ENCODE measurements at places on chromosomes 6 and 20.

DNA sequence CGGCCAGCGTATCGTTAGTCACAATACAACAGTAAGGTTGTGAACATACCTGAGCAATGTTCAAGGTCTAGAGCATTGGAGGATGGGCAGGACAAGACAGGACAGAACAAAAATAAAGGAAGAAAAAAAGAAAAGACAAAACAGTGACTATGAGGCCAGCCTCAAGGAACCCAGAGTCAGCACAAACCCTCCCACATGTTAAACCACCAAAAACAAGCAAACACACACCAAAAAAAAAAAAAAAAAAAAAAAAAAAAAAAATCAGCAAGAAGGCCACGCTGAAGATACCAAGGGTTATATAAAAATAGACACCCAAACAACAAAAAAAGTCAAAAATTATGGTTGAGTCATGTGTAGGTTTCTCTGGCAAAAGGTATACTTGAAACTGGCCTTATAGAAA, 12.8 kb downstream of the MED23 start:
- H3K4me3 ChIP-seq = no peak overlapping the region
- no peak for DNase-seq

GRCh38 chr20:10643560-10643873, 30.3 kb downstream of the JAG1 start:
- H3K27ac ChIP-seq = no peak overlapping the region
- H3K27me3 ChIP-seq = no peaks in the 10 kb centered on the region
- DNase-seq = no peak
- H3K4me1 ChIP-seq = peaks cover 9% of the 10 kb centered on the region
- H3K4me3 ChIP-seq = no peak overlapping the region

- H3K4me3 ChIP-seq = no peak overlapping the region
- no peaks in the 10 kb centered on the region for H3K4me1 ChIP-seq
- no peak for DNase-seq
- no peaks in the 10 kb centered on the region for H3K36me3 ChIP-seq
- H3K27me3 ChIP-seq = no peaks in the 10 kb centered on the region
- no peak overlapping the region for H3K27ac ChIP-seq
Observed at GRCh38 chr6:115811541-115811940, 249.2 kb downstream of the FRK start.

DNA sequence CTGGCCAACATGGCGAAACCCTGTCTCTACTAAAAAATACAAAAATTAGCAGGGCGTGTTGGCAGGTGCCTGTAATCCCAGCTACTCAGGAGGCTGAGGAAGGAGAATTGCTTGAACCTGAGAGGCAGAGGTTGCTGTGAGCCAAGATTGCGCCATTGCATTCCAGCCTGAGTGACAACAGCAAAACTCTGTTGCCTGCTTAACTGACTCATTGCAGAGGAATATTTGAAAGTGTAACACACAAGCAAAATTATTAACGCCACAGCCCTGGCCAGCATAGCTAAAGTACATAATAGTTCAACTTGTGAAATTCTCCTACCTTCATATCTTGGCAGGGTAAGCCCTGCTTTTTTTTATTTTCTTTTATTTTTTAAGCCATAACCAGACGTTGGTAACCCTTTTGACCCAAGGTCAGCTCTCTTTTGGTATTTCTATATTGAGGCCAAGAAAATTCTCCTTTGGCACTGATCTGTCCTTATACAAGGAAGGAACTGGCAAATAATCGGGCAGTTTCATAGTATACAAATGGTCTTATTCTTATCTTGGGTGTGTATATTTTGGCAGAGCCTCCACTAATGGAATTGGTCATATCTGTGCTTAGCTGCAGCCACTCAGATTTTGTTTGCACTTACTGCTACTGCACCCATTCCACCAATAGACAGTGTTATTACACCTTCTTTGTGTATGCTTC, 4.0 kb upstream of the ADGRF5 start:
- H3K27me3 ChIP-seq = no peaks in the 10 kb centered on the region
- no peaks in the 10 kb centered on the region for H3K36me3 ChIP-seq
- no peak for DNase-seq
- no peaks in the 10 kb centered on the region for H3K4me1 ChIP-seq
- H3K4me3 ChIP-seq = no peak overlapping the region

GRCh38 chr20:9411833-9412232, 102.6 kb upstream of the LAMP5 start:
- H3K4me3 ChIP-seq = no peak overlapping the region
- no peaks in the 10 kb centered on the region for H3K4me1 ChIP-seq
- no peak for DNase-seq
- no peaks in the 10 kb centered on the region for H3K36me3 ChIP-seq
- H3K27ac ChIP-seq = no peak overlapping the region

GRCh38 chr6:39353698-39354315, 31.3 kb upstream of the KCNK16 start:
- H3K27ac ChIP-seq = no peak overlapping the region
- no peak overlapping the region for H3K4me3 ChIP-seq
- no peaks in the 10 kb centered on the region for H3K4me1 ChIP-seq
- DNase-seq = no peak
- H3K27me3 ChIP-seq = no peaks in the 10 kb centered on the region

DNA sequence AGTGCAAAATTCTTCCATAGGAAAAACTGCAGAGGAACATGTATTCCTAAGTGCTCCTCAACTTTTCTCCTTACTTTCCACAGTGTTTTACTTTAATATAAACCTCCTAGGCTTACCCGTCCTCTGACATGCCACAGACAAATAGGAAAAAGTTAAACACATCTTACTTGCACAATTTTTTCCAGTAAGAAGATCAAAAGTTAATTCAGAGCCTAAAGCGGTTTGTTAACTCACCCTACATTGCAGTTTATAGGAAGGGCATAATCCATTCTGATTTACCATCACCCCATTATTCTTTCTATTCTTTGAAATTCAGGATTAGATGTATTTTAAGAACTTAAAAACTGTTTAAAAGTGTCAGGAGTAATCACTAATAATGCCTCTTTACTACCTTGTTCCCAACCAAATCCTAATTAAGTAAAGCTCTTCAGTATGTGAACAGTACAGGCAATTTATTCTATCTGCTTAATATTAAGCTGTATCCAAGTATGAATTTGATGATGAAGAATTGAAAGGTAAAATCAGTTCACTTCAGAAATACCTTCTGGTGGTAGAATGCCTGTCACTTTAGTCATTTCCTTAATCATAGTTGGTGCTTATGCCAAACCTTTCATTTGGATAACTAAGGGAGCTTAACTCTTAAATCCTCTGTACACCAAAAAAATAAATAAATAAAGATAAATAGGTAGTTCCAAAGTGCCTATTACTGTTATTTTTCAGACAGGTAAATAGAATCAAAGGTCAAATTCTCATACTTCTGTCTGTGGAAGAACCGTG, 292.0 kb downstream of the ALDH8A1 start:
- no peak for DNase-seq
- no peak overlapping the region for H3K27ac ChIP-seq
- H3K36me3 ChIP-seq = no peaks in the 10 kb centered on the region
- H3K27me3 ChIP-seq = no peaks in the 10 kb centered on the region
- H3K4me1 ChIP-seq = no peaks in the 10 kb centered on the region

GRCh38 chr20:856361-856775, 22.9 kb downstream of the FAM110A start:
- no peak overlapping the region for H3K4me3 ChIP-seq
- H3K27ac ChIP-seq = no peak overlapping the region
- H3K4me1 ChIP-seq = no peaks in the 10 kb centered on the region
- no peaks in the 10 kb centered on the region for H3K27me3 ChIP-seq
- H3K36me3 ChIP-seq = no peaks in the 10 kb centered on the region

DNA sequence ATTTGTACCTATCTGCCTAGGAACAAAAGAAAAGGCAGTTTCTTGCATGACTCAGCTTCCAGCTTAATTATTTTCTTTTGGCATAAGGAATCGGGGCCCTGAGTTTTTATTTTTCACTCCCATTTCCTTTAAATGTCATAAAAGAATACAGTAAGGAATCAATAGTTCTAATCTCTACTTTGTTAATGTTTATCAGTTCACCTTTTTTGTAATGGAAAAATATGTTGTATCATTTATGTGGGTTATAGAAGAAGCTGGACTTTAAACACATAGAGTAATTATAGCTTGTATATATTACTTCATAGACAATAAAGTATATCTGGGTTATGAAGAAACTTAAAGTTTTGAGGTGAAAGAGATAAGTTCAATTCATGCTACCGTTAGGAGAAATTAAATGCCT, 1214.8 kb upstream of the GJE1 start:
- no peak overlapping the region for H3K4me3 ChIP-seq
- no peak overlapping the region for H3K27ac ChIP-seq
- no peak for DNase-seq
- no peaks in the 10 kb centered on the region for H3K27me3 ChIP-seq
- H3K36me3 ChIP-seq = no peaks in the 10 kb centered on the region
- H3K4me1 ChIP-seq = no peaks in the 10 kb centered on the region

DNA sequence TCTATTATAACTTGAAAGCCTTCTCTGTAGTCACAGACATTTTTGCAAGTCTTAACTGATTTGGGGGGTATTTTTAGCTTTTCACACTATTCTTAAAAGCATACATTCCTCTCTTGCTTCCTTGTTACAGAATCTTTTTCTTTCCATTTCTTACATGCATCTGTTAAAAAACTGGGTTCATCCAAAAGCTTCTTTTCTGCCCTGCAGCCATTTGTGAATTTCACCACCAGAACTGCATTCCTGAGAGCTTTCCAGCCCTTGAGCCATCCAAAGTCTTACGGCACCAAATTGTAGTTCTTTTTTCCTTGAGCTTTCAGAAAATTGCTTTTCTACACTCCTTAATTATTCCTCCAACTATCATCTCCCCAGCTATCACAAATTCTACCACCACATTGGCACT, 19.7 kb upstream of the GSTA4 start:
- no peak overlapping the region for H3K4me3 ChIP-seq
- H3K27ac ChIP-seq = no peak overlapping the region
- H3K36me3 ChIP-seq = peaks cover 75% of the 10 kb centered on the region
- H3K4me1 ChIP-seq = no peaks in the 10 kb centered on the region
- H3K27me3 ChIP-seq = no peaks in the 10 kb centered on the region
- DNase-seq = no peak

DNA sequence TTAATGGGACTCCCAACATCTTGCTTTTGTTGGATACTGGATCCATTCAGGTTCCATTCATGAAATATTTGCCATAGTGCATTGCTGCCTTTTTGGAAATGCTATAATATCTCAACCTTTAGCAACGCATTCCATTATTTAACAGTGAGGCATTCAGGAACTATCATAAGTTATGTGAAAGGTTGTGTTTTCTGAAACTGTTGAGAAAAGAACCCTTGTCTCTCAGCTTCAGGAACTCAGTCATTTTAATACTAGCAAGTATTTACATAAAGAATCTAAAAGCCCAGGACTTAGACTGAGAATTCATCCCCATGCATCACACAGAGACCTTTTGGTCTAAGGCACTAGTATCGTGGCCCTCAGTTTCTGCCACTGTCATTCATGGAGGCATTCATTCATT, 24.9 kb upstream of the SASH1 start:
- no peaks in the 10 kb centered on the region for H3K27me3 ChIP-seq
- no peaks in the 10 kb centered on the region for H3K4me1 ChIP-seq
- no peak for DNase-seq
- H3K4me3 ChIP-seq = no peak overlapping the region

GRCh38 chr20:57280221-57280620, 13.8 kb upstream of the BMP7 start:
- H3K27me3 ChIP-seq = no peaks in the 10 kb centered on the region
- H3K4me1 ChIP-seq = no peaks in the 10 kb centered on the region

DNA sequence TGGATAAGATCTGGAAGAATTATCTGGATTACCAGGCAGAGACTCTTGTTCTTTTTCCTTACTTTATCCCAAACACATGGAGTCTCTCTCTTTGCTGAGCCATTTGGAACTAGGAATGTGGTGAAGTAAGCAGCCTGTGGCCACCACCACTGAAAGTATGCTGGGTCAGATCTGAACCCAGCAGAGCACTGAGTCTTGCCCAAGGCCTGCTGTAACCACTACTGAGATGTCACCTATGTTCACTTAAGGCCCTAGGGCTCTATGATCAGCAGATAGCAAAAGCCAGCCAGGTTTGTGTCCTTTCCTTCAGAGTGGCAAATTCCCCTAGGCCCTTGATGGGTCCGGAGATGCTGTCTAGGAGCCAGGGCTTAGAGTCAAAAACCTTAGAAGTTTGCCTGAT, 103.3 kb upstream of the PLN start:
- no peaks in the 10 kb centered on the region for H3K27me3 ChIP-seq
- no peak overlapping the region for H3K4me3 ChIP-seq
- H3K27ac ChIP-seq = no peak overlapping the region
- no peaks in the 10 kb centered on the region for H3K36me3 ChIP-seq
- no peak for DNase-seq
- no peaks in the 10 kb centered on the region for H3K4me1 ChIP-seq

- no peak for DNase-seq
- H3K27ac ChIP-seq = no peak overlapping the region
- H3K4me1 ChIP-seq = peaks cover 13% of the 10 kb centered on the region
- H3K4me3 ChIP-seq = no peak overlapping the region
- no peaks in the 10 kb centered on the region for H3K36me3 ChIP-seq
Observed at GRCh38 chr6:154503658-154504057, 6.8 kb downstream of the CNKSR3 start.

DNA sequence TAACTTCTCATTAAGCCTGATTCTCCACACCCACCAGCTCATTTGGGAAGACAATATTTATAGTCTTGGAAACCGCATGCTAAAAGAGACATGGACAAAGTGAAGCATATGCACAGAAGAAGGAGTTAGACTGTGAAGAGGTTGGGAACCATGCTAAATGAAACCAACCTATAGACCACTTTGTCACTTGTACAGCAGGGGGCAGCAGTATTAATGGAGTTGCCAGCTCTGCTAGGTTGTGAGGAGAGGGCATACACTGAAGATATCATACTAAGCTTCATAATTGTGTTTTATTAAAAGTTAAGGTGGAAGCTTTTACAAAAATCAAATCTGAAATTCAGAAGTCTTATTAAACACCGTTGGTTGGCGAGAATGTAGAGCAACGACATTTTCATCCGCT, 38.3 kb upstream of the HMGCLL1 start:
- no peaks in the 10 kb centered on the region for H3K36me3 ChIP-seq
- DNase-seq = no peak
- H3K27ac ChIP-seq = no peak overlapping the region
- no peak overlapping the region for H3K4me3 ChIP-seq
- no peaks in the 10 kb centered on the region for H3K4me1 ChIP-seq

DNA sequence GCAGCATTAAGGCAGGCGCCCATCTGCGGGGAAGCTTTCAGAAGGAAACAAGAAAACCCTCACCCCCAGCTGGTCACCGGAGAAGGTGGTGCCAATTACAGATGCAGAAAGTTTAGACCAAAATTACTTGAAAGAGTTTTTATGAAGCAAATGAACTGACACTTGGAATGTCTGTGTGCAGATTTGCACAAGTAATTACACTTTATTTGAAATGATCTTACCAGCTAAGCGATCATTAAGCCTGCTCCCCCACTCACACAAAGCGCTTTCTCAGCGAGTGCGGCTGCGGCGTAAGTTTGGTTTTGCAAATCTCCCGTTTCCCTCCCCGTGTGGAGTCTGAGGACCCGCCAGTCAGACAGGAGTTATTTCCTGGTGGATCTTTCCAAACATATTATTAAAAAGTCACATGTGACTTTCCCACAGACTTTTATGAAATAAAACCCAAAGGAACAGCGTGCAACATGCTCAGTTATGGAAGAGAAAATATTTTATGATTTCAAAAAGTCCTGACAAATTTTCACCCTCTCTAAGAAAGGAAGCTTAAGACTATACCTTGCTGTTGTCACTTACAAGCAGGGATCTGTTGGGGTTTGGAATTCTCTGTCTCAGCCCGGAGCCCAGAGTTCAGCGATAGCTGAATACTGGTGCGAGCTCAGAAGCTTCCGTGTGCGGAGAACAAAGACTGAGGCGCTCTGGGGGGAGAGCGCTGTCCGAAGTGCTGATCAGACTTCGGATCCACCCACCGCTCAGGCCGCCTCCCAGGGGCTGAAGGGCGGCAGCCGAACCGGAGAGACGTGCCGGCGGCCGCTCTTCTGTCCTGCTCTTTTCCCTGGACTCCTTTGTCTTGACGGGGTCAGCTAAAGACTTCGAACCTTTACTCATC, 2.7 kb upstream of the MYT1 start:
- H3K27ac ChIP-seq = no peak overlapping the region
- H3K4me3 ChIP-seq = no peak overlapping the region
- H3K4me1 ChIP-seq = no peaks in the 10 kb centered on the region
